ENCODE measurements at places on chromosomes 7 and 10.
A peak's percentile ranks its signal among the peaks of the same experiment; 100 is the strongest.

- no peaks in the 10 kb centered on the region for H3K36me3 ChIP-seq
- no peak for DNase-seq
- no peak overlapping the region for H3K4me3 ChIP-seq
- H3K27ac ChIP-seq = no peak overlapping the region
- H3K27me3 ChIP-seq = peaks cover 3% of the 10 kb centered on the region
Measured at GRCh38 chr7:100802951-100803350, 24.4 kb downstream of the EPHB4 start.

GRCh38 chr10:28282336-28282735 lies 20.5 kb downstream of the MPP7 start:
- H3K4me3 ChIP-seq = no peak overlapping the region
- no peaks in the 10 kb centered on the region for H3K36me3 ChIP-seq
- no peaks in the 10 kb centered on the region for H3K4me1 ChIP-seq

DNA sequence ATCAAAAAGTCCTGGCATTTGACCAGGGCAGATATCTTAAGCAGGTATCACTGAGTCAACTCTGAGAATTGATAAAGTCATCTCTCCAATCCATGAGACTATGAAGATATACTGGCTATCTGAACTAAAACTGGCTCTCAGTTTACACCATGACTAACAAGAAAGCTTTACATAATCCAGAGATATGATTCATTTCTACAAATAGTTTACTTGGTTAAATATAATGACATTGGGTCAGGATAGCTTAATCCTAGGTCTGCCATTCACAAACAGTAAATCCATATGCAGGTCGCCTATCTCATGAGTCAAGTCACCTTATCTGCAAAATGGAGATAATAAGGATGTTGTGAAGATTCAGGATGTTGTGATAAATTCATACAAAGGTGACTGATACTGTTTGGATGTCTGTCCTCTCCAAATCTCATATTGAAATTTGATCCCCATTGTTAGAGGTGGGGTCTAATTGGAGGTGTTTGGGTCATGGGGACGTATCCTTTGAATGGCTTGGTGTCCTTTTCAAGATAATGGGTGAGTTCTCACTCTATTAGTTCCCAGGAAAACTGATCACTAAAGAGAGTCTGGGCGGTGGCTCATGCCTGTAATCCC lies 117.4 kb downstream of the JMJD1C start:
- H3K4me1 ChIP-seq = peaks cover 3% of the 10 kb centered on the region
- no peak overlapping the region for H3K4me3 ChIP-seq
- H3K27ac ChIP-seq = no peak overlapping the region
- H3K36me3 ChIP-seq = no peaks in the 10 kb centered on the region
- no peak for DNase-seq
- H3K27me3 ChIP-seq = no peaks in the 10 kb centered on the region

GRCh38 chr7:158682456-158682855 lies 22.1 kb downstream of the NCAPG2 start:
- no peaks in the 10 kb centered on the region for H3K27me3 ChIP-seq
- peaks cover 10% of the 10 kb centered on the region for H3K4me1 ChIP-seq
- H3K4me3 ChIP-seq = no peak overlapping the region
- peaks cover 55% of the 10 kb centered on the region for H3K36me3 ChIP-seq
- no peak for DNase-seq
- H3K27ac ChIP-seq = no peak overlapping the region

GRCh38 chr10:32149252-32149955 lies 93.2 kb upstream of the KIF5B start:
- DNase-seq = peak; percentile 79
- peak overlapping the region; percentile 44 for H3K4me3 ChIP-seq
- H3K4me1 ChIP-seq = peaks cover 46% of the 10 kb centered on the region
- H3K27ac ChIP-seq = peak overlapping the region; percentile 90

GRCh38 chr7:15396210-15397158 lies 165.3 kb downstream of the AGMO start:
- H3K4me1 ChIP-seq = no peaks in the 10 kb centered on the region
- H3K36me3 ChIP-seq = no peaks in the 10 kb centered on the region
- DNase-seq = no peak
- H3K27me3 ChIP-seq = no peaks in the 10 kb centered on the region
- no peak overlapping the region for H3K4me3 ChIP-seq

DNA sequence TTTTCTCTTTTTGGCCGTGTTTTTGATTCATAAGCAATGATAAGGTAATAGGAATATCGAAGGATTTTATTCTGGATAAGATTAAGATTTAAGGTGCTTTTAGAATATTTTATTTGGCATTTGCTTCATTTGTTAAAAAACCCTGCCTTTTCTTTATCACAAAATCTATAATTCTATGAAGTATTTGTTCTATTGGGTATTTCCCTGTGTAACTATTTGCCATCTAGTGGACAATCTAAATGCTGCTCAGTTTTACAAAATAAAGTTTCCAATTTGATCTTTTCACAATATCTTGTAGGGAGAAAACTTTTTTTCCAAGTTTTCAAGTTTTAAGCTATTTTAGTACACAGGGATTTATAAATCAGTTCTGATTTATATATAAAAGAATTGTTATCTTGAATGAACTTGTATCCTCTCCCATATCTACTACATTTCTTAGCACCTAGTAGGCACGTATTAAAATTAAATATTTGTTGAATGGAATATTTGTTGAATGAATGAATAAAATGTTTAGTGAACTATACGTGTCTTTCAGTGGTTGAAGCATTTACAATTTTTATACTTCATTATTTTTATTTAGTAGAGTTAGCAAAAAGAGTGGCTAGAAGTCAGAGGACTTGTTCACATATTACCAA lies 26.5 kb downstream of the ANKRD7 start:
- DNase-seq = no peak
- peaks cover 27% of the 10 kb centered on the region for H3K27me3 ChIP-seq
- H3K4me1 ChIP-seq = peaks cover 1% of the 10 kb centered on the region
- H3K36me3 ChIP-seq = no peaks in the 10 kb centered on the region

GRCh38 chr7:91336106-91336505 lies 71.9 kb downstream of the FZD1 start:
- no peak overlapping the region for H3K4me3 ChIP-seq
- no peak for DNase-seq
- no peaks in the 10 kb centered on the region for H3K36me3 ChIP-seq
- H3K4me1 ChIP-seq = no peaks in the 10 kb centered on the region
- H3K27me3 ChIP-seq = no peaks in the 10 kb centered on the region

DNA sequence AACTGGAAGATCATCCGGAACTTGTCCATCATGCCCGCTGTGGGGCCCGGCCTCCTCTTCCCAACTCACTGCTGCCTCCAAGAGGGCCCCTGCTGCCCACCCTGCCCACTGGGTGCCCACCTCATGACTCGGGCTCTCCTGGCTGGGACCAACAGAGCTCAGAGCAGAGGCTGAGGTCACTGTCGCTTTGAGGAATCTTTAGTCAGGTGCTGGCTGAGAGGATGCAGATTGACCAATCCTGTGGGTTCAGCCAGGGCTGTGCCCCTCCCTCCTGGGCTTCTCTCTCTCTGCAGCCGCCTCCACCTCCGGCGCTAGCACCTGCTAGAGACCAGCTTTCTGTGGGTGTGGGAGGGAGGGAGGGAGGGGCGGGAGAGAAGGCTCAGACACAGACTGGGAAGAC lies at the start of gene CALHM1:
TSS of gene CALHM1 (minus strand) at position 181 of the 400 bp plus-strand sequence. CDS start at position 32, 149 bp downstream.
- peak within 1 kb of the TSS; percentile 55 for H3K27ac ChIP-seq
- peaks cover 18% of the 10 kb centered on the region for H3K4me1 ChIP-seq
- H3K4me3 ChIP-seq = peak within 1 kb of the TSS; percentile 32
- DNase-seq = peak; percentile 16
- no peaks in the 10 kb centered on the region for H3K36me3 ChIP-seq
- no peaks in the 10 kb centered on the region for H3K27me3 ChIP-seq

GRCh38 chr10:129768437-129769355 lies 195.4 kb downstream of the EBF3 start:
- H3K27me3 ChIP-seq = no peaks in the 10 kb centered on the region
- DNase-seq = no peak
- no peak overlapping the region for H3K4me3 ChIP-seq
- no peaks in the 10 kb centered on the region for H3K36me3 ChIP-seq
- no peak overlapping the region for H3K27ac ChIP-seq
- H3K4me1 ChIP-seq = no peaks in the 10 kb centered on the region

- no peaks in the 10 kb centered on the region for H3K27me3 ChIP-seq
- DNase-seq = no peak
- no peaks in the 10 kb centered on the region for H3K4me1 ChIP-seq
- no peak overlapping the region for H3K4me3 ChIP-seq
Measured at GRCh38 chr10:65846541-65846940, 1079.3 kb upstream of the LRRTM3 start.

- no peaks in the 10 kb centered on the region for H3K36me3 ChIP-seq
- H3K27ac ChIP-seq = no peak overlapping the region
- no peak for DNase-seq
- H3K4me1 ChIP-seq = no peaks in the 10 kb centered on the region
- no peak overlapping the region for H3K4me3 ChIP-seq
Measured at GRCh38 chr7:91551377-91552175, 287.3 kb downstream of the FZD1 start.

- no peak overlapping the region for H3K27ac ChIP-seq
- no peaks in the 10 kb centered on the region for H3K4me1 ChIP-seq
- H3K36me3 ChIP-seq = peaks cover 16% of the 10 kb centered on the region
Measured at GRCh38 chr10:48406204-48406603, 99.7 kb downstream of the MAPK8 start.

GRCh38 chr10:74333174-74333573 lies 182.2 kb downstream of the ADK start:
- peaks cover 1% of the 10 kb centered on the region for H3K4me1 ChIP-seq
- no peaks in the 10 kb centered on the region for H3K27me3 ChIP-seq
- H3K36me3 ChIP-seq = no peaks in the 10 kb centered on the region
- no peak overlapping the region for H3K27ac ChIP-seq
- no peak overlapping the region for H3K4me3 ChIP-seq

DNA sequence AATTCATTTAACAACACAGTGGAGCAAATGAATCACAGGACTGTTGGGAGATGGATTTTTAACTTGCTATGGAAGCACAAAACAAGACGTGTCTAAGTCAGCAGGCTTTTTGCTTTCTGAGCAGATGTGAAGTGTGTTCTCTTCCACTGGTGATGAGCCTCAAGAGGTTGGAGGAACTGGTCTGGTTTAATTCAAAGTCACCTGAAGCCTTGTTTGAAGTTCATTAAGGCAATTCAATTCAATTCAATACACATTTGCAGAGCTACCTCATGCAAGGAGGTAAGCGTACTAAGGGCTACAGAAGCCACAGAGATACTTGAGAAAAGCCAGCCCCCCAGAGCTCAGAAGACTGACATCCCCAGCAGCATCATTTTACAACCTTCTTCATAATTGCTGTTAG lies 68.4 kb upstream of the PALS2 start:
- no peak overlapping the region for H3K4me3 ChIP-seq
- H3K27ac ChIP-seq = no peak overlapping the region
- H3K27me3 ChIP-seq = peaks cover 9% of the 10 kb centered on the region
- no peaks in the 10 kb centered on the region for H3K4me1 ChIP-seq
- H3K36me3 ChIP-seq = no peaks in the 10 kb centered on the region
- no peak for DNase-seq

GRCh38 chr10:105023211-105024111 lies 382.4 kb downstream of the SORCS3 start:
- DNase-seq = no peak
- no peaks in the 10 kb centered on the region for H3K4me1 ChIP-seq
- H3K27me3 ChIP-seq = no peaks in the 10 kb centered on the region
- no peaks in the 10 kb centered on the region for H3K36me3 ChIP-seq

- DNase-seq = no peak
- H3K4me3 ChIP-seq = no peak overlapping the region
- no peaks in the 10 kb centered on the region for H3K4me1 ChIP-seq
- H3K27me3 ChIP-seq = no peaks in the 10 kb centered on the region
- no peaks in the 10 kb centered on the region for H3K36me3 ChIP-seq
Measured at GRCh38 chr10:125024497-125025234, 82.7 kb downstream of the ZRANB1 start.

GRCh38 chr7:104643587-104644217 lies 315.3 kb downstream of the LHFPL3 start:
- DNase-seq = no peak
- H3K27ac ChIP-seq = no peak overlapping the region
- no peaks in the 10 kb centered on the region for H3K36me3 ChIP-seq
- no peaks in the 10 kb centered on the region for H3K27me3 ChIP-seq

- H3K27ac ChIP-seq = no peak overlapping the region
- no peaks in the 10 kb centered on the region for H3K36me3 ChIP-seq
- no peaks in the 10 kb centered on the region for H3K4me1 ChIP-seq
- H3K27me3 ChIP-seq = no peaks in the 10 kb centered on the region
Measured at GRCh38 chr7:54722026-54722425, 37.0 kb downstream of the SEC61G start.

GRCh38 chr7:158933468-158934139 lies 77.2 kb downstream of the DYNC2I1 start:
- DNase-seq = no peak
- no peak overlapping the region for H3K27ac ChIP-seq
- peaks cover 60% of the 10 kb centered on the region for H3K36me3 ChIP-seq
- H3K4me1 ChIP-seq = no peaks in the 10 kb centered on the region

GRCh38 chr10:132422903-132423825 lies 26.2 kb downstream of the PWWP2B start:
- H3K4me1 ChIP-seq = peaks cover 5% of the 10 kb centered on the region
- no peak overlapping the region for H3K27ac ChIP-seq
- H3K27me3 ChIP-seq = no peaks in the 10 kb centered on the region
- no peaks in the 10 kb centered on the region for H3K36me3 ChIP-seq
- no peak for DNase-seq

DNA sequence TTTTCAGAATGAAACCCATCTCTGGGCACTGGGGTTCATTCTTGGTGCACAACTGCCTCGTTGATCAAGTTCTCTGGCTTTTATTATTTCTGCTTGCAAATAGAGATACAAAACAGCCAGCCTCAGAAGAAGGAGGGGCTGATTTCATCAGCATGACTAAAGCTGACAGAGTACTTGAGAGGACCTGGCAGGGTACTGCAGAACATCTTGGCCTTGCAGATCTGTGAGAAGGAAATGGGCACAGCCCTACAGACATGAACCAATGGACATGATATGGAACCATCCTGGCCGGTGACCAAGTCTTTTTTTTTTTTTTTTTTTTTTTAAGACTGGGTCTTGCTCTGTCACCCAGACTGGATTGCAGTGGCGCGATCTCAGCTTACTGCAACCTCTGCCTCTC lies 240.6 kb downstream of the VTI1A start:
- no peak overlapping the region for H3K27ac ChIP-seq
- no peak overlapping the region for H3K4me3 ChIP-seq
- H3K27me3 ChIP-seq = no peaks in the 10 kb centered on the region

- no peaks in the 10 kb centered on the region for H3K27me3 ChIP-seq
- H3K36me3 ChIP-seq = no peaks in the 10 kb centered on the region
- H3K4me1 ChIP-seq = no peaks in the 10 kb centered on the region
- no peak for DNase-seq
Measured at GRCh38 chr7:31487071-31487470, 26.8 kb upstream of the ITPRID1 start.

DNA sequence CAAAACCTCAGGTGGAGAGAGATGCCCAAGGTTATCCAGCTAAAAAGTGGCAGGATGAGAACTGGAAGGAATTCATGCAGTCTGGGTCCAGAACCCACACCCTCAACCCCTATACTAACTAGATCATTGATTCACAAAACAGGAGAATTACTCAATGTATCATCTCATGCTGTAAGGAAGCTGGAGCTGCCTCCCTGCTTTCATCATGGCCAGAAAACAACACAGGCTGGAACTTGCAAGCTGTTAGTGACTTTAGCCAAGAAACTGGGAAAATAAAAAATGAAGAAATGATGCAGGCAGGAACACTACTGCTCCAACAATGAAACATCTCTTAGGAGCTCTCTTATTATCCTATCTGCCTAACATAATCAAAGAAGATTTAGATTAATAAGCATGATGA lies 619.8 kb upstream of the CELF2 start:
- H3K27me3 ChIP-seq = peaks cover 4% of the 10 kb centered on the region
- H3K27ac ChIP-seq = no peak overlapping the region
- H3K4me3 ChIP-seq = no peak overlapping the region
- no peaks in the 10 kb centered on the region for H3K4me1 ChIP-seq
- no peak for DNase-seq

GRCh38 chr7:83001362-83002040 lies 161.2 kb downstream of the PCLO start:
- no peak for DNase-seq
- no peaks in the 10 kb centered on the region for H3K36me3 ChIP-seq
- no peaks in the 10 kb centered on the region for H3K27me3 ChIP-seq
- H3K4me1 ChIP-seq = no peaks in the 10 kb centered on the region
- H3K27ac ChIP-seq = no peak overlapping the region

Measured in T-helper 2 cell treated with Interferon-gamma antibody and Interleukin-4, amounts not matched to agents 5 μg/mL and 100 μg/mL, for 36 hours (primary cell).